ENCODE measurements at places on chromosomes 3 and 15. TPM values are rescaled to one million over a fixed set of nuclear protein-coding genes. Genes with fewer than 3 reads are reported as not detected.

HDAC11 gene
- 13.1 TPM for total RNA-seq

COLQ gene
- 0.23 TPM for total RNA-seq

GNAT1 gene
- not detected for total RNA-seq

UBA7 gene
- total RNA-seq = 52.3 TPM

REC114 gene
- not detected for total RNA-seq

PGBD4 gene
- total RNA-seq = 3.3 TPM

SPINK8 gene
- not detected for total RNA-seq

UTS2B gene
- 0.30 TPM for total RNA-seq

SRP14 gene
- 129 TPM for total RNA-seq

MST1 gene
- 4.8 TPM for total RNA-seq

TM6SF1 gene
- 2.5 TPM for total RNA-seq

SLITRK3 gene
- not detected for total RNA-seq

LARP6 gene
- total RNA-seq = 104 TPM

SH3GL3 gene
- 2.1 TPM for total RNA-seq

IL17RB gene
- not detected for total RNA-seq

FBXO40 gene
- total RNA-seq = not detected

XCR1 gene
- total RNA-seq = not detected

TIGIT gene
- not detected for total RNA-seq

ADAMTSL3 gene
- under 0.01 TPM for total RNA-seq

TRNT1 gene
- 27.6 TPM for total RNA-seq

UBAP1L gene
- total RNA-seq = 2.8 TPM

WDR93 gene
- total RNA-seq = under 0.01 TPM

RYR3 gene
- 0.42 TPM for total RNA-seq

GABRR3 gene
- not detected for total RNA-seq

DAPK2 gene
- not detected for total RNA-seq

DNAH12 gene
- total RNA-seq = 0.37 TPM

HDGFL3 gene
- 58.5 TPM for total RNA-seq

PPM1L gene
- 0.89 TPM for total RNA-seq

KCNAB1 gene
- total RNA-seq = 3.5 TPM

CELF6 gene
- total RNA-seq = not detected

NRG4 gene
- under 0.01 TPM for total RNA-seq

PPP1R14D gene
- not detected for total RNA-seq

ZNF774 gene
- 2.1 TPM for total RNA-seq

PIGZ gene
- 2.7 TPM for total RNA-seq

GPR160 gene
- total RNA-seq = not detected

HRG gene
- not detected for total RNA-seq

SLC28A1 gene
- total RNA-seq = not detected

SCG3 gene
- total RNA-seq = not detected

RLBP1 gene
- not detected for total RNA-seq

CCDC54 gene
- total RNA-seq = not detected

CX3CR1 gene
- not detected for total RNA-seq

NAALADL2 gene
- 17.8 TPM for total RNA-seq

MUC20 gene
- not detected for total RNA-seq

SAMD7 gene
- not detected for total RNA-seq

RTP3 gene
- total RNA-seq = not detected

C3orf70 gene
- total RNA-seq = 1.5 TPM

ZPLD1 gene
- total RNA-seq = 0.42 TPM
